ENCODE measurements at places on chromosomes 4 and X. TPM values are rescaled to one million over a fixed set of nuclear protein-coding genes. Genes with fewer than 3 reads are reported as not detected.

DNA sequence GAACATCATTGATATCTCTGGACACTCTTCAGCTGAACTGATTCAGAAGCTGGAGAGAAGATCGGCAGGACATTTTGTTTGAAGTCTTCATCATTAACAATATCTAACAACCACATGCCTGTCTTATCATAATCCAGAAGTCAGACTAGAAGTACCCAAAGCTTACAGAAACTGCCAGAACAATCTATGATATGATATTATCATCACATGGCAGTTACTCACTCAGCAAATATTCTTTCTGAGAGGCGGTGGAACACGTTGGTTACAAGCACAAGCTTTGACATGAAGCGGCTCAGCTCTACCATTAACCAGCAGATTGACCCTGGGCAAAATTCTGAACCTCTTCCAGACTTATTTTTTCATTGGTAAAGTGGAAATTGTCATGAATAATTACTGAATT lies 69.4 kb upstream of the KIT start:
- DNase-seq: no peak

DNA sequence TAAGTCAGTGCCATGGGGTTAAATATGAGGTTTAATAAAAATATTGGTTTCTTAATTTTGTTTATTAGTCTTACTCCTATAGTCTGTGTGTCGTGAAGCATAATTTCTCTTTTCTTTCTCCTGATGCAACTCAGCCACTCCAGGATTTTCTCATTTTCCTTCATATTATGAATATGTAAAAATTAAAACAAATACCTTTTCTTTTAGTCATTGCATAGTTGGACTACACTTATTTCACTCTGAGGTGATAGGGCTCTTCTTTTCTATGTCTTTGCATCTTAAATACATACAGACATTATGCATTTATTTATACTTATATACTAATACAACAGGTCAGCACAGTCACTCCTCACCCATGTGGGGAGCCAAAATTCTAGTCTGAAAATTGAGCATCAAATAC lies 19.1 kb downstream of the GALNT7 start:
- DNase-seq: no peak

DNA sequence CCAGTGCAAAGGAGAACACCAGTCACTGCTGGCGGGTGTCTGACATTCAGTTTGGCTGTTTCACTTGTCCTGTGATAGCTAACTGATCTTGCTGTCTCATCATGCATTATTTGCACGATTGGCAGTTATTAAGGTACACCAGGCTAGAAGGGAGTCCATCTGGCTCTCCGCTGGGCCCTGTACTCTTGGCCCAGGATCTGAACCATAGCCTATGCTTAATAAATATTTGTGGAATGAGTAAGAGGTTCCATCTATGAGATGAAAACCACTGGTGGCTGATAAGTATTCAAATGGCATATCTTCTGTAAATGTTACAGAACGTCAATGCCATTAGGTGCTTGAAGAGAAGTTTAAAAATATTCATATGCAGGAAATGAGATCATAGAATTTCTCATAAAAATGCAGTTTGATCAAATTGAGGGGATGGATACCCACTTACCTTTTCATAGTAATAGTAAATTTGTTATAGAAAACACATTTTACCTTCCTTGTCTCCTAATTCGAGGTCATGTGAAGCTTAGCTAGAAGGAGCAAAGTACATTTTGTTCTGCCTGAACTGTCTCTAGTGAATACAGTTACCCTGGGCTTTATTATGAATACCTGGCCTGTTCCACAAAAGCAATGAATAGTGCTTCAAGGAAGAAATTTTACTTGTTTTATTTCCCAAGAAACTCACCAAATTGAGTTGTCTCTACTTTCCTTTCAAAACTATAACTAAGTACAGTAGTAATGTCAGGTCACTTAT lies 213.5 kb downstream of the CBR4 start:
- peak; percentile 27 for DNase-seq

DNA sequence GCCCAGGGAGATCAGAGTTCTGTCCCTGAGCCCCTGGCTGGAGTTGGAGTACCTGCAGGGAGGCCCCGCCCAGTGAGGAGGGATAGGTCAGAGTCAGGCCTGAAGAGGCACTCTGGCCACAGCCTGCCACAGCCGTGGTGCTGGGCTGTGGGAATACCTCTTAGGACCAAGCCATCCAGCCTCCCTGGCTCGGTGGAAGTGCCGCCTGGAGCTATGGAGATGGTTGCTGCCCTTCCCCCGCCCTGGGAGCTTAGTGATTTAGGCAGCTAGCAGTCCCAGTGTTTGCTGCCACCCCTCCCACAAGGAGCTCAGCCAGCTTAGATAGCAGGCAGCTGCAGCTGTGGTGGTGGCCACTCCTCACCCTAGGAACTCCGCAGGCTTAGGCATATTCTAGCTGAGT lies 446.3 kb upstream of the GNPDA2 start:
- no peak for DNase-seq

- peak; percentile 2 for DNase-seq
Measured at GRCh38 chr4:107283587-107284559, 247.8 kb upstream of the DKK2 start.

DNA sequence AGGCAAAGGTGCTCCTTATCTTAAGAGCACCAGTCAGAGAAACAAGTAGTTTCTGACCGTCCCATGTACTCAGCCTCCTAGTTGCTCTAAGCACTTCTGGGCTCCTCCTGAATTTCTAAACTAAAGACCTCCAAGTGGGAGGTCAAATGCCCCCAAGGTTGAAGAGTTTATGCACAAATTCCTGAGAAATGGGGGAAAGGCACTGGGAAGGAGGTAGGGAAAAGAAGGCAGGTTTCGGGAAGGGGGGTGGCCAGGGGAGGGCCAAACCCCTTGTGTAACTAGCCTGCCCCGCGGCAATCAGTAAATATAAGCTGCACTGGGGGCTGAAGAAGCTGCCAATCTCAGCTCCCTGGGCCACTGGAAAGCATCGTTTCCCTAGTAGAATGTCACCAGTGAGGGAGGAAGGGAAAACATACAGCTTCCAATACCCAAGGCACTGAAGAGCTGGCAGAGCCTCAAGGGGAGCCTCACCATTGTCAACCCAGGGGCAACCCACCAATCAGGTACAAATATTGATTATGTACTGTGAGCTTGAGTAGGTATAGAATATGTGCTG lies 3.4 kb downstream of the FOXO4 start:
- DNase-seq: no peak

GRCh38 chr4:40180356-40180755 lies 16.5 kb upstream of the RHOH start:
- peak; percentile 42 for DNase-seq

DNA sequence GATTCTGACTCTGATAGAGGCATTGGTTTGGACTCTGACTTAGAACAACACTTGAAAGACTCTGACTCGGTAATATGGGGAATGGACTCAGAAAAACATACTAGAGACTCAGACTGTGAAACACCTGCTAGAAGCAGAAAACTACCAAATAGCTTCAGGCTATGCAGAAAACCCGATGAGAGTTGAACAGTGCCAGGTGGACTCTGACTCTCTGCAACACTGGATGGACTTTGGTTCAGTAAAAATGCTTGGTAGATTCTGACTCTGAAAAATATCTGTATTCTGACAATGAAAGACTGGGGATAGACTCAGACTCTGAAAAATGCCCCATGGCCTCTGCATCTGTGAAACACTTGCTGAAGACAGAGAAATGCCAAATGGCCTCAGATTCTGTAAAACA lies 215.1 kb upstream of the HDX start:
- DNase-seq: no peak

DNA sequence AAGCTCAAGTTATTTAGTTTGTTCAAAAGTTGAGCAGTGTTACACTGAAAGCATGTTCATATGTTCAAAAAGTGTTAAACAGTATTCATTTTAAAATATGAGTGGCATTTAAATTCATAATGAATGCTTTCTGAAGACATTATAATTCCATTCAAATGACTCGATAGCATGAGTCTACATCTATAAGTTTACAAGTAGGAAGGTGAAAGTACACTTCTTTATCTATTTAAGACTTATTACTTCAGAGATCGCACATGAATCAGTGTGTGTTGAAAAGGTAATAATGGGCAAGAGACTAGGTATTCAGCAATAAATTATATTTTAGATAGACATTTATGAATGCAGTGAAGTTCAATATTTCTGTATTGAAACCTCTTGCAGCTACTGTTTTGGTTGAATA lies 456.1 kb downstream of the GRXCR1 start:
- no peak for DNase-seq

GRCh38 chrX:12412561-12412960 lies 274.3 kb downstream of the FRMPD4 start:
- no peak for DNase-seq

- DNase-seq: no peak
Measured at GRCh38 chr4:82523179-82523578, 38.6 kb downstream of the TMEM150C start.

CXCL6 gene
- 0.16 TPM for polyA plus RNA-seq

GAGE12J gene
- polyA plus RNA-seq: not detected

FHIP1A gene
- 0.09 TPM for polyA plus RNA-seq

RAB39B gene
- polyA plus RNA-seq: 0.59 TPM

FAM241A gene
- polyA plus RNA-seq: 0.67 TPM

SPARCL1 gene
- polyA plus RNA-seq: not detected

FAM9C gene
- not detected for polyA plus RNA-seq

All from A549 (cell line).